Stimulated activated naive CD4-positive, alpha-beta T cell (primary cell): ENCODE measurements at places on chromosomes 2 and 18.

GRCh38 chr2:132911726-132912724 lies 242.0 kb upstream of the LYPD1 start:
- no peak for DNase-seq

GRCh38 chr2:196338440-196338839 lies 167.1 kb upstream of the STK17B start:
- DNase-seq: no peak

DNA sequence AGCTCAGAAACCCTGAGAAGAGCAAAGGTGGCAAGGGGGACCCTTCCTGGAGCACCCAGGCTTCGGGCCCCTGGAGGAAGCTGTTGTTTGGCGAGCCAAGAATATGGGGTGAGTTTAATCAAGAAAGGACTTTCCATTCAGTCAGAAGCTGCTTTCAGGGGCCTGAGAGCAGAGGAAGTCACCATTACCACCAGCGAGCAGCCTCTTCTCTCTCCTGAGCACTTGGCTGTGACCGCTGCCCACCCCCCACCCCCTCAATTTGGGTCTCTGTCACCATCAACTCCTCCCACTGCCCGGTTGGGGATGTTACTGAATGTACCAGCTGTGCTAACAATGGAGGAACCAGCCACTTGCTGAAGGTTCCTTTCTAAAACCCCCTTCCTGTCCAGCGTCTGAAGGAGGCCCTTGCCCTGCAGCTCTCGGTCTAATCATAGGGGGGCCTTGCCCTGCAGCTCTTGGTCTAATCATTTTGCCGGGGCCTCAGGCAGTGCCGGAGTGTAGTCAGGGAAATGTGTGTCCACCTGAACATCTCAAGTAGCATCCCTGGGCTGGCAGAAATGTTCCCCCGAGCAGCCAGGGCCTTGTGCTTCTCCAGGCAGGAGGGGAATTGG lies 943 bp downstream of the INPP5D start:
- peak; percentile 24 for DNase-seq

DNA sequence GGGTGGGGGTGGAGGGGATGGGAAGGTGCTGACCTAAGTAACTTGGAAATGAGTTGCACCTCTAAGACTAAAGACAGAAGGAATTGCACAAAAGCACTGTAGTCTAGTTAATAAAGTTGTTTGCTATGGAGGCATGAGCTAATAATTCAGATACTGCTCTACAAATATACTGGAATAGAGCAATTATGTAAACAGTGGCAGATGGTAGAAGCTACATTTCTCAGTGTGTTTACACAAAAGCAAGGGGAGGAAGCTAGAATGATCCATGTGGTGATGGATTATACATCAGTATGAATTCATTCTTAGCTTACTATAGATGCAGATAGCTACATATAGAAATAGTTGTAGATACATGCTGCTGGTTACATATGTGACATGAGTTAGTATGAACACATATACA lies 27.6 kb upstream of the UBE2F start:
- DNase-seq: no peak

GRCh38 chr2:204226305-204226880 lies 289.8 kb downstream of the ICOS start:
- no peak for DNase-seq
